ENCODE measurements at places on chromosomes 13 and 19. TPM values are rescaled to one million over a fixed set of nuclear protein-coding genes. Genes with fewer than 3 reads are reported as not detected.

GRCh38 chr19:48117515-48118130 lies 7.0 kb upstream of the PLA2G4C start:
- no peak for DNase-seq
- no peak overlapping the region for H3K27ac ChIP-seq
- H3K4me3 ChIP-seq: no peak overlapping the region
- no peaks in the 10 kb centered on the region for H3K36me3 ChIP-seq
- H3K4me1 ChIP-seq: no peaks in the 10 kb centered on the region
- no peaks in the 10 kb centered on the region for H3K27me3 ChIP-seq

- DNase-seq: no peak
- no peak overlapping the region for H3K4me3 ChIP-seq
- no peaks in the 10 kb centered on the region for H3K4me1 ChIP-seq
- no peak overlapping the region for H3K27ac ChIP-seq
- H3K27me3 ChIP-seq: no peaks in the 10 kb centered on the region
- no peaks in the 10 kb centered on the region for H3K36me3 ChIP-seq
Measured at GRCh38 chr13:65844266-65844841, 1385.8 kb downstream of the PCDH9 start.

- H3K27me3 ChIP-seq: no peaks in the 10 kb centered on the region
- H3K4me1 ChIP-seq: no peaks in the 10 kb centered on the region
- DNase-seq: no peak
Measured at GRCh38 chr13:31722673-31723072, 16.7 kb upstream of the RXFP2 start.

DNA sequence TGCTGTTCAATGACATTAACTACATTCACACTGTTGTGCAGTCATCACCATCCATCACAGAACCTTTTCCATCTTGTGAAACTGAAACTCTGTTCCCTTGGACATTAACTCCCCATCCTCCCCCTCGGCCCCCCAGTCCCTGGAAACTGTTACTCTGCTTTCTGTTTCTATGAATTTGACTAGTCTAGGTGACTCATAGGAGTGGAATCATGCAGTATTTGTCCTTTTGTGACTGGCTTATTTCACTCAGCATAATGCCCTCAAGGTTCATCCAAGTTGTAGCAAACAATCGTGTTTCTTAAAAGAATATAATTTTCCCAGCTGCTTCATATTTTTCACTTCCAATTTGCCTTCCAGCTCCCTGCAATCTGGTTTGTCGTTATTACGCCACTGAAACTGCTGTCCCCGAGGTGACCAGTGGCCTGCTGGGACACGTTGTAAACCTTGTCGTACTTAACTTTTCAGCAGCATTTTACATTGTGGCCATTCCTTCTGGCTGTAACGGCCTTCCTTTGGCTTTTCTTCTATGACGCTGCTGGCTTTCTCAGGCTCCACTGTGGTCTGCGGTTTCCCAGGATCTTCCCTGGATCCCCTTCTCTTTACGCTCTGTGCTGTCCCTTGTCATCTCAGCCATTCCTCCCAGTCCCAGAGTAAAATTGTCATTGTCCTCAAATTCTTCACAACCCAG lies 74.0 kb downstream of the DHRS12 start:
- no peak overlapping the region for H3K4me3 ChIP-seq
- H3K36me3 ChIP-seq: no peaks in the 10 kb centered on the region
- H3K4me1 ChIP-seq: peaks cover 65% of the 10 kb centered on the region
- no peak overlapping the region for H3K27ac ChIP-seq
- H3K27me3 ChIP-seq: no peaks in the 10 kb centered on the region

COL4A2 gene
- total RNA-seq: 40.9 TPM

PVR gene
- total RNA-seq: 11.8 TPM

TMIGD2 gene
- total RNA-seq: 0.28 TPM
